CD4-positive, alpha-beta T cell treated with Interleukin-15 for 1 hour (primary cell): ENCODE measurements at places on chromosomes 2 and 18.

DNA sequence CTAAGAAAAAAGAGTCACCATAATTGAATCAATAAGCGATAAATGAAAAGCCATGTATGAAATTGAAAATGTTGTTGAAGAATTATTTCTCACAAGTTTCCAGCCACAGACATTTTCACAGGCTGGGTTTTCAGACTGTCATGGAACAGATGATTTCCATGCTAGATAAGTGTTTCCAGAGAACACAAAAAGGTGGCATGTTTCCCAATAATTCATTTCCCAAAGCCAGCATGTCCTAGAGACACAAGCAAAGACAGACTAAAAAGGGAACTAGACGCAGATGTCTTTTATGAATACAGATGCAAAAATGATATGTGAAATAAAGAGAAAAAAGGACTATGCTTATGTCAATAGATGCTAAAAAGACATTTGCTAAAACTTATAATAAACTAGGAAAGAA, 255.1 kb downstream of the EIPR1 start:
- no peak for DNase-seq

GRCh38 chr2:174877751-174878150, 113.5 kb upstream of the CHRNA1 start:
- no peak for DNase-seq

GRCh38 chr2:215658635-215659305, 222.9 kb upstream of the FN1 start:
- no peak for DNase-seq

GRCh38 chr2:84959095-84959565, 11.8 kb upstream of the KCMF1 start:
- no peak for DNase-seq

- DNase-seq: no peak
These were observed 19.5 kb downstream of the G6PC2 start for GRCh38 chr2:168920504-168921157.

- no peak for DNase-seq
These were observed 22.1 kb downstream of the CERS6 start for GRCh38 chr2:168478206-168478605.

GRCh38 chr2:69224512-69224837, 162.6 kb downstream of the GFPT1 start:
- no peak for DNase-seq

DNA sequence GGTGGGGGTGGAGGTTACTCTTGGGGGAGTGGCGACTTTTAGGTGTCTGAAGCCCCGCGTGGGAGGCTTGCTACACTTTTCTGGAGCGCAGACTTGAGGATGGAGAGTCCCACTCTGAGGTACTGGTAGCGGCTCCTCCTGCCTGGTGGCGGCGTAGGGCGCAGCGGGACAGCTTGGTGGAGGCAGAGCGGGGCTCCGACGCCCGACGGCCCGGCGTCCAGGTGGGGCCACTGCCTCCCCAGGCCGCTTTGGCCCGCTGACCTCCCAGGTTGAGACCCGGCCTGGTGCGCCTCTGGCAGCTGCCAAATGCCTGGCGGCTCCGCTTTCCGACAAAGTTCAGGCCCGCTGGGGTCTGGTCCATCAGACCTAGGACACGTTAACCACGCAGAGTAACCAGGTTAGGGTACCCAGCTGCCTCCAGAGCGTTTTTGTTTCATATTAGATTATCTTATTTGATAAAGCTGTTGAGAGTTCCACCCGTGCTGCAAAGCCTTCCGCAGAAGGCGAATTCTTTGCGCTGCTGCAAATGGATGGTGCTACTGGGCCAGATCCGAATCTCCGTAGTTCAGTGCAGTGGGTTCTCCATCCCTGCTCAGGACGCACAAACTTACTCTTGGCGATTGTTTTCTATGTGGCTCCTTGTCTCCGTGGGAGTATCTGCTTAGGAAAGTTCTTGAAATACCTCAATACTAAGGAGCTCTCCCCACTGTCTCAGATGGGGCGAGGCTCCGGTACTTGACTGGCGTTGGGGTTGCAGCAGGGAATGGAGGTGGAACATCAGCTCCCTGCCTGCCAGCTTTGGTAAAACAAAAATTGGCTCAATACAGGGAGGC, 405.9 kb downstream of the XIRP2 start:
- no peak for DNase-seq

DNA sequence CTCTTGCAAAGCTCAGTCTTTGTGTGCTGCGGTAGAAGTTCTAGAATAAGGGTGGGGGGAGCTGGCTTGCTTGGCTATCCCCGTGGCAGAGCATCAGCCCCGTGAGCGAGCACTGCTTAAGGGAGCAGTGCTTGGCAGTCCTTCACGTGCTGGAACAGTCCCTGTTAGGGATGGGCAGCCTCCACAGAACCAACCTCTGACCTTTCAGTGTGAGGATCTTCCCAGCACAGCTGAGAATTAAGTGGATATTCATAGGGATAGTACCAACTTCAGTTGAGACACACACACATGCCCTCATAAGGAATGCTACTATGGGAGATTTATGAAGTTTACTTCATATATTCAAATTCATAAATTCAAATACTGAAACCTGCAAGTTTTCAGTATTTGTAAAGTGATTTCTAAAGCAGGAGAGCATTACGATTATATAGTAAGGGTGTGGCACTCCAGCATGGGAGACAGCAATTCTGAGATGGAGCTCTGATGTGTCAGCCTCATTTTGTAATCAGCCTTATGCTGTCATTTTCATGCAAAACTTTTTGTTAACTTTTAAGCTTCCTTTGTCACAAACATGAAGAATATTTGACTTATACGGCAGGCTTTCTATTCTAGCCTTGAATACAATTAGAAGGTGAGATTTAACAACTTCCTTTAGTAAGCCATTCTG, 39.5 kb downstream of the ATP9B start:
- DNase-seq: no peak

DNA sequence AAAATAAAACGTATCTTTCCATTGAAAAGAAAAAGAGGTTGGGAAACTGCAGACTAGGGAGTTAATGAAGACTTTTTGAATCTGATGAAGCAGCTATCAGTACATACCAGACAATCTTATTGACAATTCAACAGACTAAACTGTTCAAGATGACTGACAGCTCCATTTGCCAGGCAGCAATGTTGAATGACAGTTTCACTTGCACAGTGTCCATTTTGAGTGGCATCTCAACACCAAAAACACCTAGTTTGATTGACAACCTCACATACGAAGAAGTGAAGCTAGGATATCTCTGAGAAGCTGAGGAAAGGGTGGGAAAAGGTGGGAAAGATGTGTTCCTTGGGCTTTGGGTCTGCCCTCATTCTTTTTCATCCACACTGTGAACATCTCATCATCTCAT, 315.0 kb upstream of the SYT4 start:
- DNase-seq: no peak

- DNase-seq: peak; percentile 53
These were observed 120.4 kb downstream of the RNF144A start for GRCh38 chr2:7037340-7038333.

- no peak for DNase-seq
These were observed 210.6 kb downstream of the C1D start for GRCh38 chr2:67851956-67852824.

- DNase-seq: peak; percentile 31
These were observed 48.7 kb downstream of the IL1RL2 start for GRCh38 chr2:102235491-102235890.

DNA sequence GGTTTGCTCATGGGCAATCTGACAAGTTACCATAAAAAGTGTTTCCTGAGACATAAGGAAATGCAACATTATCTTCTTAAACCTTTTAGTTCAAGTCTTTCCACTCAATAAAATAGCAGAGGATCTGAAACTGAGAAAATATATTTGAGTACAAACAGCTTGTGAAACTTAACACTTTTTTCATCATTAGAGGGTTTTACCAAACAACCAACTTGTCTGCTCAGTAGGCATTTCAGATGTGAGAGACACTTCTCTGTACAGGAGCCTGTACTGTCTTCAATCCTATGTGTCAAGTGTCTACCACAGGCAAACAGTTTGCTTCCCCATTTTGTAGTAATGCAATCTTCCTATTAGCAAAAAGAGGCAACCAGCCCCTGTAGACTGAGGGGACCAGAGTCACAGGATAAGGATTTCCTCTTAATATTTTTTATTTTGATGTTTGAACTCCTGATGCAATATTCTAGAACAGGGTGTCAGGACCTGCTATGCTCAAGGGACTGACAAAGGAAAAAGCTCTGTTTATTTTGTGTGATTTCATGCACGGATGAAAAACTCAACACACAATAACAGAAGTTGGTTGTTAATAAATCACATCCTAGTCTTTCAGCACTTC, 159.1 kb upstream of the LHCGR start:
- no peak for DNase-seq

- no peak for DNase-seq
These were observed 60.1 kb downstream of the ABCG8 start for GRCh38 chr2:43898838-43899346.

GRCh38 chr2:46461709-46462171, 17.6 kb upstream of the TMEM247 start:
- peak; percentile 55 for DNase-seq

DNA sequence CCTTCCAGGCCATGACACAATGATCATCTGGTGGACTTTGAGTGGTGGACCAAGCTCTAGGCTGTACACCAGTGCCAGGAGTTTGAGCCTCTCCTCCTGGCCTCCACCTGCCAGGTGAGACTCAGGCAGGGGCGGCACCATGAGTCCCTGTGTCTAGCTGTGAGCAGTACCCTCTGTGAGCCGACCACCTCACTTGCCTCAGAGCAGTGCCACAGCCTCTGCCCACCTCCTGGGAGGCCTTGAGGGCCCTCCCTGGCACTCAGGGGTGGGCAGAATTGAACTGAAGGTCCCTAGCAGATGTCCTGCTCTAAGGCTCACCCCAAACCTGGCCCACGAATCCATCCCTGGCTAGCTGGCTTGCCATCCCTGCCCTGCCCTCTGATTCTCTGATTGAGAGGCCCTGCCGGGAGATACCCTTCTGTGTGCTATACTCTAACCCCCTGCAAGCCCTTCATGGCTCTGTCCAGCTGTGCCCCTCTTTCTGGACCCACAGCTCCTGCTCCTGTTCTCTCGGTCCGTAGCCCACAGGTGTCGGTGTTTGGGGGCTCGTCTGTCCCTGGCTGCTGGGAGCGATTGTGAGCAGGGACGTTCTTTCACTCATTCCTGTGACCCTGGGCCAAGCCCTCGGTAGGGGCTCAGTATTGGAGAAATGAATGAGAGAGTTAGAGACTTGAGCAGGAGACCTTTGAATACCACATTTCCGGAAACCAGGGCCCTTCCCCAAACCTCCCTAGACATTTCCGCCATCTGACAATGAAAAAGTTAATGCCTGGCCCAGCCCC, 70.0 kb downstream of the INHBB start:
- DNase-seq: no peak

GRCh38 chr2:27531983-27532382, 35.3 kb downstream of the GCKR start:
- DNase-seq: no peak

GRCh38 chr2:100376836-100377235, 40.6 kb downstream of the CHST10 start:
- no peak for DNase-seq

GRCh38 chr2:149901231-149901859, 313.8 kb upstream of the MMADHC start:
- no peak for DNase-seq

DNA sequence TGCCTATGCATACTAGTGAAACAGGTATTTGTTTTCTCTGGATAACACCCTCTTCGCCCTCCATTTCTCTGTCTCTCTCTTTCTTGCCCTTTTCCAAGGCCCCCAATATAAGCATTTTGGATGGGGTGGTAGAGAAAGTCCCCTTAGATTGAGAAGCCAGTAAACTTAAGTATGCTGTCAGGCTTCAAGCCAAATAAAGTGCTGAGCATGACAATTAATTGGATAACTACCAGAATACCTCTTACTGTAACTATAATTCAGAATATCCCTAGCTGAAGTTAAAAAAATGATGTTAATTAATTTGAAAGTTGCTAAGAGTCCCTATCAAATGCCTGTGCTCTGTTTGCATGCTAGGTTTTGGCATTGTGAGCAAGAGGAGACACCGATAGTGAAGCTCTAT, 324.8 kb downstream of the PARD3B start:
- DNase-seq: no peak

DNA sequence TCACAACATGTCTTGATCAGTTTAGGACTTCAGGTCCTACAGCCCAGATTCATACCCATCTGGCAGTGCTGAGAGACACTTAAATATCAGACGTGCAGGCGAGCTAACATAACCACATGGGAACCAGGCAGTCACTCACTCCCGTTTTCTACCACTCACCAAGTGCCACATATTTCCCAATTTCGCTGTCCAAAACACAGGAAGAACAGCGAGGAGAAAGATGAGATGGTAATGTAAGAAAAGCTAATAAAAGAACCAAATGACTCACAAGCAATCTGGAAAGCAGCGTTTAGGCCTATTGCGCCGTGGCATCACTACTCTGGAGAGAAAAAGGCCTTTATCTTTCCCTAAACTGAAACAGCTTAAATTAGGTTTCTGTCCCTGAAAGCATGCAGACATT, 647.8 kb upstream of the SLC39A10 start:
- no peak for DNase-seq

- no peak for DNase-seq
These were observed 7.0 kb downstream of the TNS1 start for GRCh38 chr2:217995731-217996231.

GRCh38 chr2:144553379-144553778, 33.5 kb upstream of the ZEB2 start:
- DNase-seq: no peak

GRCh38 chr2:1510176-1510575, 96.9 kb downstream of the TPO start:
- DNase-seq: no peak

GRCh38 chr18:48433541-48433940, 24.4 kb upstream of the ZBTB7C start:
- DNase-seq: no peak

GRCh38 chr2:96329456-96329855, 4.3 kb downstream of the ITPRIPL1 start:
- DNase-seq: no peak

DNA sequence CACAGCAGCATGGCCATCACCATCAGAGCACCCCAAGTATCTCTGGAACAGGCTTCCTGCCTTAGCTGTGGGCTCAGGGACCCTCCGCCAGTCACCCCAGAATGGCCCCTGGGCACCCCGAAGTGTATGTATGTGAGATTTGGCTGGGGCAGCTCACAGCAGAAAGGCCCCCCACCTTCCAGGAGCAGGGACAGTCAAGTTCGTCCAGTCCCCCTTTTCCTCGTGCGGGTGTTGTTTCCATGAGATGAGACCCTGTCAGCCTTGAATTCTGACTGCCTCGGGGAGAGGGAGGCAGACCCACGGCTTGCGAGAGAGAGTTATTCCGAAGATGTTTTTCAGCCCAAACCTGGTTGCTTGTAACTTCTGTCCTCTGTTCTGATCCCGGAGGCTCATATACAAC, 290.9 kb upstream of the HDAC4 start:
- no peak for DNase-seq

DNA sequence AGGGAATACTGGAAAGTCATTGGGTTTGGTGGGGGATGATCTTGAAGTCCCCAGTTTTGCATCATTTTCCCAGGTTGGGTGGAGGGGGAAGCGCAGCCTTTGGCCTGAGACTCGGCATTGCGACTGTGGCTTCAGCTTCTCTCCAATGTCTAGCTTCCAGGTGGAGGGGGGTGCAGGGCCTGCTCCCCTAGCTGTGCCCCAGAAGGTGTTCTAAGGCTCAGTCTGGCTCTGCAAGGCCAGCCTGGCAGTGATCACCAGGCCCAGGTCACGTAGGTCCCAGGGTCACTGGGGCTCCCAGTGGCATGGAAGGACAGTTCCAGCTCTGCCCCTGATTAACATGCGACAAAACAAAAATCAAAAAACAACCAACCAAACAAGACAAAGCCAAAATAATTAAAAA, 56.9 kb upstream of the HAAO start:
- no peak for DNase-seq

GRCh38 chr2:25361261-25362048, 19.7 kb upstream of the DNMT3A start:
- DNase-seq: no peak

- DNase-seq: no peak
These were observed 879.2 kb upstream of the ZEB2 start for GRCh38 chr2:145399131-145399530.
